ENCODE measurements at places on chromosomes 3 and 15.

DNA sequence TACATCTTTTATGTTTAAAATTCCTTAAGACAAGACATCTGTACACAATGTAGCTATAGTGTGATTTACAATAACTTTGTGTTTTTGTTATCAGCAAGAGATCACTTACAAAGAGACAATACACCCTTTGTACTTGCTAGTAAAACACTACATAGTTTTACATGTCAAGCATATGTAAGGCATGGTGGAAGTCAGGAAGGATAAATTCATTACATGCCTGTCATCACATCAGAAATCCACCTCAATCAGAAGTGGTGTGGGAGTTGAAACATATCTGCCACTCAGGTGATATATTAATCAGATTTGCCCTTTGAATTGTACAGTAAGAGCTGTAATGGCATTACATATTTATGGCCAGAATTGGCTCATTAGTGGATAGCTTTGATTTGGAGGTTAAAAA lies 95.5 kb downstream of the MBNL1 start:
- no peak for DNase-seq

GRCh38 chr15:88223084-88223483 lies 33.5 kb downstream of the NTRK3 start:
- no peak for DNase-seq

GRCh38 chr3:81354119-81354518 lies 407.3 kb downstream of the GBE1 start:
- DNase-seq = no peak

DNA sequence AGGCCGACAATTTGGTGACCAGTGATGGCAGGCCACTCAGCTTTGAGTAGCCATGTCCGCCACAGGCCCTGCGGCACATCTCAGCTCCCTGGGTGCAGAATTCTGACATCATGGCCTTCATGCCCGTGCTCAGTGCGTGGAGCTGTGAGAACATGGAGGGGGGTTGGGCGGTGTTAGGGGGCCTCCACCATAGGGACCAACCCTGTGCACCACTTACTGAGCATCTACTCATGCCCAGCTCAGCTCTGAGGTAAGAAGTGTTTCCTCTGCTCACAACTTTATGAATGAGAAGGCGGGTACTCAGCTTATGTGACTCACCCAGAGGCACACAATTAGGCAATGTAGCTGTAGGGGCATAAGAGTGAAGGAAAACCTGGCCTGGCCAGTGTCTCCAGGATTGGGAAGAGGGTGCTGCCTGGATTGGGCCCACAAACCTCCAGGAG lies 10.5 kb downstream of the ACOX2 start:
- DNase-seq = no peak

GRCh38 chr15:26075770-26076169 lies 212.6 kb upstream of the ATP10A start:
- no peak for DNase-seq

- DNase-seq = no peak
These were observed 137.4 kb downstream of the TBC1D5 start for GRCh38 chr3:17605032-17605431.

DNA sequence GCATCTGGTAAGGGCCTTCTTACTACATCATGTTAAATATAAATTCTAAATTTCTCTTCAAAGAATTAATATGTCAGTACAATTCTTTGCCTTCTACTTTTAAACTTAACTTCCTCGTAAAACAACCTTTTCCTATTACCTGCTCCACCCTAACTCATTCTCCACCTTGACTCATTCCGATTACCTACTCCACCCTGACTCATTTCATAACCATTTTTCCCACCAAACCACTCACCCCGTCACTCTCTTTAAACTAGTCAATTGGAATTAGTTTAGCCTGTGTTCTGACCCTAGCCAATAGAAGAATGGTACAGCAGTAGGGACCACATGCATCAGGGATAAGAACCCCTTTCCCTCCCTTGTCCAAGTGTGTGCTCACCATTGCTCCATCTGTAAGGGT lies 65.6 kb downstream of the PLSCR2 start:
- no peak for DNase-seq

GRCh38 chr3:130870423-130870822 lies 23.5 kb upstream of the ATP2C1 start:
- DNase-seq = no peak

DNA sequence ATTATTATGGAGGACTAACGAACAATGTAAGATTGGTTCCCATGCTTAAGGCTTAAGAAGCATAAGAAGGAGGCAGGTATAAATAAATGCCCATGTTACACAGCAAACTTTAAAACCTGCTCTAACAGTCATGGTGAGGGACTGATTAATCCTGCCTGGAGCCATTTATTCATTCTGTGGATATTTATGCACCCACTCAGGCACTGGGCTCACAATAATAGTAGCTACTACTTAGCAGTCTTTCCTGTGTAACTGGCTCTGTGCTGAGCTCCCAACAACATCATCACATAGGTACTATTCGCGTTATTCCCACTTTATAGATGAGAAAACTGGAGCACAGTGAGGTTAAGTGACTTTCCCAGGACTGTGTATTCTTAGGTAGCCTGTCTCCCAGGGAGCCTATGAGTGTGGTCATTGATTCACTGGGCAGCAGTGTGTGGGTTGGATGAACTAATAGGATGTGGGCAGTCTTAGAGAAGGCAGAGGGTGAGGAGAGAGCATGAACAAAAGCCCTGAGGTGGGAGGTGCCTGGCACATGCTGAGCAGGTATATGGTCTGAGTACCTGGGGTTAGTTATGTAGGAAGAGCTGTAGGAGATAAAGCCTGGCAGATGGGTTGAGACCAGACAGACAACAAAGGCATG lies 44.1 kb upstream of the UMPS start:
- DNase-seq = no peak

GRCh38 chr3:127604035-127604434 lies 5.8 kb downstream of the MCM2 start:
- DNase-seq = no peak

GRCh38 chr15:91165850-91166249 lies 65.8 kb downstream of the SV2B start:
- DNase-seq = no peak

DNA sequence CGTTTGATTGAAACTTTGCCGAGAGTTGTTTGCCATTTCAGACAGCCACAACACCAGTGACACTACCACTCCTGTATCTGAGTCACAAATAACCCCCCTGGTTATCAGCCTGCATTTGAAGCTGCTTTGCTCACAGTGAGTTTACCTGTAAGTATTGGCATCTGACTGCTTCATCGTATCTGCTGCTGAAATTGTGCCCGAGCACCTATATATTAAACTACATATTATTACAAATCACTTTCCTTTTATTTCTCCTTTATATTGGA lies 39.2 kb upstream of the SPSB4 start:
- DNase-seq = no peak

GRCh38 chr3:64295594-64295993 lies 70.3 kb upstream of the PRICKLE2 start:
- DNase-seq = no peak

Data from NCI-H524 (cell line).